ENCODE measurements at places on chromosomes 2 and 18. TPM values are rescaled to one million over a fixed set of nuclear protein-coding genes. Genes with fewer than 3 reads are reported as not detected.

SCRN3 gene
- total RNA-seq = 29.3 TPM

GALNT13 gene
- total RNA-seq = 0.28 TPM

TMEM37 gene
- under 0.01 TPM for total RNA-seq

SCN7A gene
- total RNA-seq = under 0.01 TPM

TXNDC2 gene
- not detected for total RNA-seq

SLC16A14 gene
- 0.58 TPM for total RNA-seq

MAB21L4 gene
- not detected for total RNA-seq

DLGAP1 gene
- 1.7 TPM for total RNA-seq

GRB14 gene
- 12.8 TPM for total RNA-seq

FBXO36 gene
- 1.5 TPM for total RNA-seq
